ENCODE measurements at places on chromosomes 3 and 15. TPM values are rescaled to one million over a fixed set of nuclear protein-coding genes. Genes with fewer than 3 reads are reported as not detected.

GRCh38 chr15:23648920-23649515 lies 1.4 kb upstream of the MAGEL2 start:
- peak; percentile 25 for DNase-seq

DNA sequence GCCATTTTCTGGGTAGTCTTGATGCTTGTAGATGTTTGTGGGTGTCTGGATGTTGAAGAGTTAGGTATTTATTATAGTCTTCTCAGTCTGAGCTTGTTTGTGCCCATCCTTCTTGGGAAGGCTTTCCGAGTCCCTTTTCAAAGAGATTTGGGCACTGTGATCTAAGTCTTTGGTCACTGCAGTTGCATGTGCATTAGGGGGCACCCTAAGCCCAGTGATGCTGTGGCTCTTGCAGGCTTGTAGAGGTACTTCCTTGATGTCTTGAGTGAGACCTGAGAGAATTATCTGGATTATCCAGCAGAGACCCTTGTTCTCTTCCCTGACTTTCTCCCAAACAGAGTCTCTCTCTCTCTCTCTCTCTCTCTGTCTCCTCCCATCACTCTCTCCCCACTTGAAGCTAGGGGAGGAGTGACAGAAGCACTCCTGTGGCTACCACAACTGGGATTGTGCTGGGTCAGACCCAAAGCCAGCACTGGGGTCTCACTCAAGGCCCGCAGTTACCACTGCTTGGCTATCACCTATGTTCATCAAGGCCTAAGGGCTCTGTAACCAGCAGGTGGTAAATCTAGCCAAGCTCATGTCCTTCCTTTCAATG lies 68.5 kb downstream of the TMCO5A start:
- DNase-seq = no peak

GRCh38 chr3:33799202-33799551 lies 747 bp downstream of the PDCD6IP start:
- no peak for DNase-seq

DNA sequence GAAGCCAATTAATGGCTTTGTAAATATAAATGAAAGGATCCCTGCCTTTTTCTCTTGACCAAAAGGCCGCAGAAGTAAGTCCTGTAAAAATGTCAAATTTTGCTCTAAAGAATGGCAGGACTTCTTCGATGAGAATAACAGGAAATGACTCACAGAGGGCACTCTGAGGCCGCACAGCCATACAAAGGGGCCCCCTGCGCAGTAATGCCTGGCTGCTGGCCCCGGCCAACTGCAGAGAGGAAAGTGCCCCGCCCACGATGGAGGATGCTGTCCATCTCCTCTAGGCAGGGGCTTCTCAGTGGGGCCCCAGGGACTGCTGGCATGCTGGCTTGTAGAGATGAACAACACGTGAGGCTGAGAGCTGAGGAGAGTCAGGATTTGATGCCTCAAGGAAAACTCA lies 18.1 kb upstream of the SCN10A start:
- DNase-seq = no peak

- no peak for DNase-seq
Measured at GRCh38 chr3:16741103-16741758, 136.0 kb upstream of the DAZL start.

Gene LRRC2
- polyA plus RNA-seq = 2.3 TPM

Gene ACAP2
- 29.9 TPM for polyA plus RNA-seq
